Umbilical cord (tissue), 2 donors: ENCODE measurements at places on chromosomes 11 and 22.

- peak; percentile 50 for DNase-seq
Measured at GRCh38 chr11:44770401-44770800, 43.6 kb downstream of the TSPAN18 start.

DNA sequence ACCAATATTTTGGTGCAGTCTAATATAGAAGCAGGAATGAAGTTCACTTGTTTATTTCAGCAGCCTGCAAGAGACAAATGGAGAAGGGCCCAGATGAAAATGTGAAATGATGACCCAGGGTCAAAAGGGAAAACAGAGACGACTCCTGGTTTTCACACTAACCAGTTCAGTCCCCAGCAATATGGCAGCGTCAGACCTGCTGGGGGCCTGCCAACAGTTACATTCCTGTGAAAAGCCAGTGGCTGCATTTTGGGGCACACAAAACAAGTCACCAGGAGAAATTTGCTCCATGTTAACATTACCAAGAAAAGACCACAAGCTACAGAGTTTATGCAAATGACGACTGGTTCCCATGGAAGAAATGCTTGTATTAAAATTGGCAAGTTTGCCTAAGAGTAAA is 80.2 kb downstream of the CCDC34 start:
- DNase-seq, result no peak

DNA sequence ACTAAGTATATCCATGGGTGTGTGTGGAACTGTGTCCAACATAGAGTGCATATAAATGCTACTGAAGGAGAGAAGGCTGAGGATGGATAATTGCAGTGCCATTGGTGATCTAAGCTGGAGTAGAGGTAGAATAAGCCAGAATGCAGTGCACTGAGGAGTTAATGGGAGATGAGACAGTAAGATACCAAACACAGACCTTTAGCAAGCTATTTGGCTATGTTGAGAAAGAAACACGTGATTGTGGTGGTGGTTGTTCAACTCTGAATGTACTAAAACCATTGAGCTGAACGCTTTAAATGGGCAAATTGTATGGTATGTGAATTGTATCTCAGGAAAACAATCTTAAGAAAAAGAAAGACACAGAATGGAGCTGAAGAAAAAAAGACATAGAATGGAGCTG is 22.8 kb downstream of the JAML start:
- DNase-seq, result no peak

DNA sequence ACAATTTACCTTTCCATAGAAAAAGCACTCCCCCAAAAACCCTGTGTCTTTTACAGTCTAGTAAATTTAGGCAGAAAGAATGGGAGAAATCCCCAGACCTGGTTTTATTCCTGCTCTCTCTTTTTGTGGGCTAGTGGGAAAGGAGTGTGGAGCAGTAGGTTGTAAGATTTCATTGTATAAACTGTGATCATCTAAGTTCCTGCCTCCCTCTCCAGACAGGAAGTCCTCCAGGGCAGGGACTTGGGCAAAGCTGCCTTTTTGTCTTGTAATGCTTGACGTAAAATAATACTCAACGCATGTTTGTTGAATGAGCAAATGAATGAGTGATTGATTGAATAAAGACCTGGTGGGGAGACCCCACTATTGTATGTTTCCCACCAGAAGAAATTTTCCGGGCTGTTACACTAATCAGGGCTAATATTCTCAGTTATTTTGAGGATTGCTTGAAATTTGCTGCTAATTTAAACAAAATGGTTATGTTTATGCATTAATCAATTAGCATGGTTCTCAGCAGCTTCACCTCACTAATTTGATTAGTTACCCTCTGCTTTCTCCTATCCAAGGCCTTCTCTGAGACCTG is 36.3 kb downstream of the CSNK2A3 start:
- no peak for DNase-seq

DNA sequence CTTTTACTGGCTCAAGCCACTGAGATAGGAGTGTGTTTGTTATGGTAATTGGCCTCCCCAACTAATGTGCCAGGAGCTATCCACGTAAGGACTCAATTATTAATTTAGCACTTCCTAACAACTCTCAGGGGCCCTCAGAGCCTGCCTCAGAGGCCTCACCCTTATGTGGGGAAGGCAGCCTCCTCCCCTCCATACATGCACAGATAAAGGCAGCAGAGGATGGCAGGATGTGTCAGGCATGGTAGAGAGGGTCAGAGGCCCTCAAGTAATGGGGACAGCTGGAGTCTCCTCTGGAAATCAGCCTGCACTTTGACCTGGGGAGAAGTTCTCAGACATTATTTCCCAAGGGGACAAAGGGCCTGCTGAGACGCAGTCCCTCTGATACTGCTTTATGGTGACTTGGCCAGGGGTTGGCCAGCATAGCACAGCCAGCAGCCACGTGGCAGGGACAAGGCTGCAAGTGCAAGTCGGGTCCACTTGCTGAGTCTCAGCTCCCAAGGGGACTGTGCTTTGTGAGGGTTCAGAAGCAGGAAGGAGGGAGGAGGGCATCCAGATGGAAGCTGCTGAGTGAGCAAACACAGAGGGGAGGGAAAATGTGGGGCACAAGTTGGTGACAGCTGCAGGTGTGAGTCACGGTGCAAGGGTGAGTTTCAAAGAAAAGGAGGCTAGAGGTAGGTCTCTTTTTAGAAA is 17.0 kb downstream of the MOGAT2 start:
- DNase-seq, result no peak

GRCh38 chr11:125286486-125286885 is 121.9 kb downstream of the PKNOX2 start:
- no peak for DNase-seq

GRCh38 chr11:23772081-23772480 is 724.8 kb upstream of the LUZP2 start:
- peak; percentile 42 for DNase-seq

- no peak for DNase-seq
Measured at GRCh38 chr22:31097941-31098631, 9.3 kb downstream of the SELENOM start.

GRCh38 chr11:118108513-118108912 is 21.8 kb upstream of the SMIM35 start:
- DNase-seq, result no peak

GRCh38 chr11:125304136-125304535 is 139.6 kb downstream of the PKNOX2 start:
- DNase-seq, result peak; percentile 56

GRCh38 chr22:37684803-37685615 is 1.1 kb upstream of the NOL12 start:
- no peak for DNase-seq

DNA sequence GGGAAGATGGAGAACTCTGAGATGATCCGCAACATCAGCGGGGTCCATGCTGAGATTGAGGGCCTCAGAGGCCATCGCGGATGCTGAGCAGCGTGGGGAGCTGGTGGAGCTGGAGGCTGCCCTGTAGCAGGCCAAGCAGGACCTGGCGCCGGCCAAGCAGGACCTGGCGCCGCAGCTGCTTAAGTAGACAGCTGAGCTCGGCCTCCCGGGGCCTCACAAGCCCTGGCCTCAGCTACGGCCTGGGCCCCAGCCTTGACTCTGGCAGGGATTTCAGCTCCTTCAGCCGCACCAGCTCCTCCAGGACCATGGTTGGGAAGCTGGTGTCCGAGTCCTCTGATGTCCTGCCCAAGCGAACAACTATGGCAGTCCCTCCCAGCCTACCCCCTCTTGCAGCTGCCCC is 7.3 kb upstream of the RNASEH2C start:
- DNase-seq, result no peak

- DNase-seq, result no peak
Measured at GRCh38 chr11:133176748-133177147, 355.6 kb downstream of the OPCML start.

DNA sequence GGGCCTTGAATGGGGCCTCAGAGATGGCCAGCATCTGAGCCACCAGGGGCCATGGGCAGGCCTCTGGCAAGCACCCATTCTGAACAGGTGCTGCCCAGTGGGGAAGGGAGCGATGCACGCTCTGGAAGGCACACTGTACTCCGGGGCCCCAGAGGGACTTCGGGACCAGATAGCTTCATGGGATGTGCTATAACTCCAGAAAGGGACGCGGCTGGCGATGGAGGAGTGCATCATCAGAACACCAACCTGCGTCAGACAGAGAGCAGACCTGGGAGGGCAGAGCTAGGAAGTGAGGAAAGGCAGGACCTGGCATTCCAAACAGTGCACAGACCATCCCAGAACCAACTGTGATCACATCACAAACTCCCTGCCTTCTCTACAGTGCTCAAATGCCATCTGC is 16.8 kb downstream of the DGCR2 start:
- no peak for DNase-seq

DNA sequence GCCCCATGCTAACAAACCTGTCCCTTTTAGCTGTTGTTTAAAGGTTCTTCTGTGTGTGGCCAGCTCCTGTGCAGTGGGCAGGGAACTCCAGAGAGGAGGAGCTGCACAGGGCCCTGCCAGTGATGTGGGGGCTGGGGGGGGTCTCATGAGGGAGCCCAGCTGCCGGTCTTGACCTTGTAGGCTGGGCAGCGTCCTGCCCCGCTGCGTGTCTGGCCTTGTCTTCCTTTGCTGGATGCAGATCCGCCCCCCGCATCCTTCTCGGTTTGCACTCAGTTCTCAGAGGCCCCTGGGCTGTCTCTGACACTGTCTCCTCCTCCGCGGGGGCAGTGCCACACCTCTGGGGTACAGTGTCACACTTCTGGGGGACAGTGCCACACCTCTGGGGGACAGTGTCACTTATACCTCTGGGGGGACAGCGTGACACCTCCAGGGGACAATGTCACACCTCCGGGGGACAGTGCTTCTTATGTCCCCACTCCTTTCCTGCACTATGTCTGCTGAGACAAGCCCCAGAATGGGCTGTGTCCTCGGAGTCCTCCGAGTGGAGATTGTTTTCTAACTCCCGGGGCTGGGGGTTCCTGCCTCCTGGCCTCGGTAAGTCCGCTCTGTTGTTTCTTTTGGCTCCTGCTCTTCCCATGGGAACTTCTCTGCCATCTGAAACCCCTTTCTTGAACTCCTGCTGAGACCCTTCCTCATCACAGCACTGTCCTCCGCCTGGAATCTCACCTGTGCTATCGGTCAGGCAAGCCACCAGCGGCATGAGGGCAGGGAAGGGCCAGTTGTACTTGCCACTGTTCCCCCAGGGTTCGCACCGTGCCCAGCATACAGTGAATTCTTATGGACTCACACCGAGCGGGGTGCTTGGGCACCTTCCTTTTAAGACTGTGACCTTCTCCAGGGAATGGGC is 788.3 kb downstream of the TBC1D22A start:
- no peak for DNase-seq

DNA sequence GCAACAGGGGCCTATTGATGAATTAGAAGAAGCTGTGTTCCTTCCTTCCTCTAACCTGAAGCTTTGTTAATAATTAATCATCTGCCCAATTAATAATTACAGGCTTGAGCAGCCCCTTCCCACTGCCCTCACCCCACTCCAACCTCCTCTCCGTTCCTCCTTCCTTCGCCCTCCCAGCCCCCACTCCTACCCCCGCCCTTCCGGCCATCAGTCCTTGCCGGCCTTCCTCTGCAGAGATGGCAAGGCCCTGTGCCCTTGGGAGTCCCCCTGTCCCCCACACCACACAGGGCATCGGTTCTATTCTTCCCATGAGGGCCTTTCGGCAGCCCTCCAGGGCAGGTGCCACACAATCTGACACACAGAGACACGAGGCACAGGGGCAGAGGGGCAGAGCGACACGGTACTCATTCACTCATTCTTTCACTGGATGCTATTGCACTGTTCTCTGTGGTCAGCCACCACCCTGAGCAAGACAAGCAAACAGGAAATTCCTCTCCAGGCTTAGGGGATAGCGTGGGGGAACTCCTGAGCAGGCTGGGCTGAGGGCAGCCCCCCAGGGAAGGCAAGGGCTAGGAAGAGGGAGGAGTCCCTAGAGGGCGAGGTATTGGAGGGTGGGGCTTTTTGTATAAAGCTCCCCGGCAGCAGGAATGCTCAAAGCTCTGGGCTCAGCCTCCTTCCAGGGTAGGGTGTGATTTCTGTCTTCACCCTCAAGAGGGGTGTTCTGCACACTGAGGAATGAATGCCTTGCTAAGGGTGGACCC is 14.7 kb downstream of the MGAT3 start:
- DNase-seq, result peak; percentile 87

DNA sequence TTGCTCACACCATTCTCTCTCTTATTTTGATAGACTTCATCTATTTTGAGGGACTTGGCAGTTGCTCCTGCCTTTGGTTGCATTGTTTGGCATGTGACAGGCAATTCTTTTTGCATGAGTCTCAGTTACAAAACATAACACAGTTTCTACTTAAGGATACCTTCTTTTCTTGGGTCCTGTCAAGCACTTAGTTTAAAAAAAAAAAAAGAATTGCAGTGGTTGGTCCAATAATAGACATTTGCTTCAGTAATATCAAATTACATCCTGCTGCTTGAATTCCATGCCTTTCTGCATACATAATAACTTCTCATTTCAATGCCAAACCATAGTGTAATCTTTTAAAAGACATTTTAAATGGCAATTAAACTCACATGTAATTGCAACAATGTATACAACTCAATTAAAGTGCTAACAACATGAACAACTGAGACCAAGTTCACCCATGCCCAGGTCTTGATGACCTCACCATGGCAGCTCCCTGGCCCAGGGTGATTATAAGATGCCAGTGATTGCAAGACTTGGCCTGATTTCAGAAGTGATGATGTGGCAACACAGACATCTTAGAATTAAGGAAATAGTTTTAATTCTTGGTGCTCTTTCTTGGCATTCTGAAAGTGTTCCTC is 32.2 kb upstream of the PLET1 start:
- DNase-seq, result peak; percentile 40

DNA sequence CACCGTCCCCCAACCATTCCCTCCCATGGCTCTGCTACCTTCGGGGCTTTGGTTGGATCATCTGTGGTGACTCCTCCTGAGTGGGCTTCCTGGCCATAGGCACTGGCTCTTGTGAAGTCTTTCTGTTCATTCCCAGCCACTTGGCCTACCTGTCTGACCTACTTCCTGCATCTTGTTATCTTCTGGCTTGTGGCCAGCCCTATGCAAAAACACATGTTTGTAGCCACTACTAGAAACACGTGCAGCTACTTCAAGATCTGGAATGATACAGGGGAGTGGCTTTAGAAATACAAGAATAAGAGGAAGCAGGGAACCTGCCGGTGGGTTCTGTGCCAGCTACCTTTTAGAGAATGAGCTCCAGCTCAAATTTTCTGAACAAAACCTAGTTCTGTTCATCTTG is 20.9 kb downstream of the RCOR2 start:
- DNase-seq, result no peak

GRCh38 chr11:80441821-80442220 is 1001.0 kb upstream of the TENM4 start:
- no peak for DNase-seq

DNA sequence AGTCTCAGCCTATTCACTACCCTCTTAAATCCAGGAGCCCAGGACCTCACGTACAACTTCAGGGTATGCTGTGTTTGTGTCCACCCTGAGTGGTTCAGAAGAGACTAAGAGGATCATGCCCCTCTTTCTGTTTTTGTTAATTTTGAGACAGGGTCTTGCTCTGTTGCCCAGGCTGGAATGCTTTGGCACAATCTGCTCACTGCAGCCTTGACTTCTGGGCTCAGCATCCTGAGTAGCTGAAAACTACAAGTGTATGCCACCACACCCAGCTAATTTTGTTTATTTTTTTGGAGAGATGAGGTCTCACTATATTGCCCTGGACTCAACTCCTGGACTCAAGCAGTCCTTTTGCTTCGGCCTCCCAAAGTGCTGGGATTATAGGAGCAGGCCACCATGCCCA is 118.5 kb downstream of the NAT10 start:
- DNase-seq, result no peak

GRCh38 chr22:37225481-37225880 is 13.2 kb upstream of the SSTR3 start:
- no peak for DNase-seq
